ENCODE measurements at places on chromosomes 7 and 10. TPM values are rescaled to one million over a fixed set of nuclear protein-coding genes. Genes with fewer than 3 reads are reported as not detected.

C7orf57 gene
- not detected for polyA plus RNA-seq

ACSM6 gene
- polyA plus RNA-seq = not detected

NAT16 gene
- polyA plus RNA-seq = not detected

LIPM gene
- not detected for polyA plus RNA-seq

TEX47 gene
- polyA plus RNA-seq = not detected

OR2A1 gene
- 0.06 TPM for polyA plus RNA-seq

MRLN gene
- polyA plus RNA-seq = not detected

GRCh38 chr10:21217107-21217506, 308.4 kb downstream of the SKIDA1 start:
- no peak overlapping the region for H3K4me3 ChIP-seq
- DNase-seq = no peak
- no peaks in the 10 kb centered on the region for H3K4me1 ChIP-seq
- no peaks in the 10 kb centered on the region for H3K27me3 ChIP-seq

DNA sequence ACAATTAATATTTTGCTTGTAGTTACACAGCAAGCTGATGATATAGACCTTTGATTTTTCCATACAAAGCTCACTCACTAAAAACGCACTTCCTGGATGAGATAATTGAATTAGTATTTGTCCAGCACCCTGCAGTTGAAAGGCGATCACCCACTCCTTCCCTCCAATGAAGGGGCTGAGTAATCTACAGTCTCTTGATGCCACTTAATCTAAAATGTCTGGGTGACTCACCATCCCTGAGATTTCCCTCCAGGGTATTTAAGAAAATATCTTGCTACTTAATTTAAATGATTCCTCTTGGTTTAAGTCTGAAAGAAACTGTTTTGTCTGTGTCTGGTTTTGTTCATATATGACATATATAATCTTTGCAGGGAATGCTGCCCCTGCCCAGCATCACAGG, 515.3 kb downstream of the GRID1 start:
- no peaks in the 10 kb centered on the region for H3K36me3 ChIP-seq
- H3K4me1 ChIP-seq = no peaks in the 10 kb centered on the region
- no peak for DNase-seq

DNA sequence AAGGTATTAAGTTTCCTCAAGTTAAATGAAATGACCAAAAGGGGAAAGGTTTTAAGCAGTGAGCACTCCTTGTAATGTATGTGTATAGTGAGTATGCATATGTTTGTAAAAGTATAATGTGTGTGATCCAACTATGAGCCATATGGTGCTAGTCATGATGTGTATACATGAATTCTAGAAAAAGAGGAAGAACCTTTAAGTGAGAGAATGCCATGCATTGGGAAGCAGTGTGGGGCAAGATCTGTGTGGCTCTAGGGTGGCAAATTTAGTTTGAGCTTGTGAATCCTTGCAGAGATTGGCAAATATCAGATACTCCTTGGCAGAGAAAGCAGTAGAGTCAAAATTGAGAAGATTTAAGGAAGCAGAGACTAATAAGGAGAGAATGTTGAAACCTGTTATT, 435.0 kb downstream of the AUTS2 start:
- H3K27ac ChIP-seq = no peak overlapping the region
- H3K27me3 ChIP-seq = no peaks in the 10 kb centered on the region
- H3K4me3 ChIP-seq = no peak overlapping the region

All from sigmoid colon (tissue), 7 donors.